ENCODE measurements at places on chromosomes 5 and 9.
A peak's percentile ranks its signal among the peaks of the same experiment; 100 is the strongest.

DNA sequence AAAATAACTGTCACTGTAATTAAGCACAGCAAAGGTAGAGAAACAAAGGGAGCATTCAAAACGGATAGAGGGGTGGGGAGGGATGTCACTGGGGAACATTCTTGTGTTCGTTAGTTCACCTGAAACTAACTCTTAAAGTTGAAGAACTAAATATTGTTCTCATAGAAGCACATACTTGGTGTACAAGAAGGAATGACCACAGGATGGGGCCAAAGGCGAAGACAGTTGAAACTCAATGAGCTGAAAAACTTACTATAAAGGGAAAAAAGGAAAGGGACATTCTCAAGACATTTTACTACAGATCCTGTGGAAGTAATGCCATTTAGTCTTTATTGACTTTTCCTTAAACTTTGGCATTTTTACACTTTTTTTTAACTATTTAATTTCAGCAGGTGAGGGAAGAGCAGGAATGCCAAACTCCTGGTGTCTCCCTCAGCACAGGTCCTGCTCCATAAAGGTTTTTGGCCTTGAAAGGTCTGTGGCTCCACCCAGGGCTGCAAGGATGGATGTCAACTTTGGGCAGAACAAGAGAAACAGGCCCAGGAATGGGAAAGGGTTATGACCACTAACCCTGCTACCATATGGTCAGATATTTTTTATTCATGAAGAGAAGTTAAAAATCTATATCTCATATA, 197.6 kb upstream of the RASA1 start:
- DNase-seq = peak; percentile 37

- DNase-seq = no peak
Measured at GRCh38 chr5:148177207-148177606, 8.9 kb downstream of the SPINK14 start.

DNA sequence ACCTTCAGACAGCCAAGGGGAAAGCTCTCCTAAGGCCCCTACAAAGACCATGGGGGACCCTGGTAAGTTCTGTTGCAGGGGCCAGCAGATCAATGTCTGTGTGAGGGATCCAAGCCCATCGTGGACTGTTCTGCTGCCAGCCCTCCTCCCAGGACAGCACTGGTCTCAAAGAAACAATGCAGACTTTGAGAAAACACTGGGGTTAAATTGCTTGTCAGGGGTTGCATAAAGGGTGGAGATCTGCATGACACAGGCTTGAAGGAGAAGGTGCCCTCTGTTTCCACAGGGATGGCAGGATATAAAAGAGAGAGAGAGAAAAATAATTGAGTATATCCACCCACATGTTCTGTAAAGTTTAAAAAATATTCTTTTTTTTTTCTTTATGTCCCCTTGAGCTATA, 157.6 kb upstream of the TBC1D2 start:
- no peak for DNase-seq

GRCh38 chr5:149863176-149863575, 81.4 kb downstream of the PDE6A start:
- no peak for DNase-seq

DNA sequence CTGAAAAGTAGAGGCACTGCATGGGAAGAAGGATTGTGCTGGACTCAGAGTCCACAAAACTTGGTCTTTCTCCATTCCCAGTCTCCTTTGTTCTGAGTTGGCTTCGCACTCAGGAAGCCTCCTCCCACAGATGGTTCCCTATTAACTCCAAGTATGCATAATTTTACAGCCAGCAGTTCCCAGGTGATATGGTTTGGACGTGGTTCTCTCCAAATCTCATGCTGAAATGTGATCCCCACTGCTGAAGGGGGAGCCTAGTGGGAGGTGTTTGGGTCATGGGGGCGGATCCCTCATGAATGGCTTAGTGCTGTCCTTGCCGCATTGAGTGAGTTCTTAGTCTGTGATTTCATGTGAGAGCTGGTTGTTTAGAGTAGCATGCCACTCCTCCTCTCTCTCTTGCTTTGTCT, 86.6 kb downstream of the FEM1C start:
- DNase-seq = no peak

- DNase-seq = no peak
Measured at GRCh38 chr9:125889112-125889475, 141.9 kb downstream of the PBX3 start.

DNA sequence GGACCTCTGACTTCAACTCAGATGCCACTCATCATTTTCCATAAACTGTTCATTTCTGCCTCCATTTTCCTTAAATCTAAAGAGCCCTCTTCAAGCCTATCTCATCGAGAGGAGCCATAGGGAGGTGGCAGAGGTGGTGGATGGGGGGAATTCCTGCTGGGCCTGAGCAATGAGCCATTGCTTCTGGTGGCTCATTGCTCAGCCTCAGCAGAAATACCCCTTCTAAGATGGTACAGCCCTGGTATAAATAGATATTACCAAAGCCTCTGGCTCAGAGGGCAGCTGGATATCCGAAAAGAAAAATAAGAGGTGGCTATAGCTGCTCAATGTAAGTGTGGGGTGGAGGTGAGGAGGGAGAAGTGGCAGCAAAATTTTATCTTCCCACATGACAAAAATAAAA, 313.5 kb downstream of the CAAP1 start:
- no peak for DNase-seq

- DNase-seq = no peak
Measured at GRCh38 chr5:142756576-142756975, 13.6 kb upstream of the ARHGAP26 start.

GRCh38 chr5:14882658-14883580, 11.3 kb upstream of the ANKH start:
- no peak for DNase-seq
